ENCODE measurements at places on chromosomes 11 and 22.

- DNase-seq: no peak
Observed at GRCh38 chr11:72848846-72849466, 34.7 kb downstream of the ATG16L2 start.

- DNase-seq: no peak
Observed at GRCh38 chr11:11022125-11022730, 164.4 kb upstream of the ZBED5 start.

DNA sequence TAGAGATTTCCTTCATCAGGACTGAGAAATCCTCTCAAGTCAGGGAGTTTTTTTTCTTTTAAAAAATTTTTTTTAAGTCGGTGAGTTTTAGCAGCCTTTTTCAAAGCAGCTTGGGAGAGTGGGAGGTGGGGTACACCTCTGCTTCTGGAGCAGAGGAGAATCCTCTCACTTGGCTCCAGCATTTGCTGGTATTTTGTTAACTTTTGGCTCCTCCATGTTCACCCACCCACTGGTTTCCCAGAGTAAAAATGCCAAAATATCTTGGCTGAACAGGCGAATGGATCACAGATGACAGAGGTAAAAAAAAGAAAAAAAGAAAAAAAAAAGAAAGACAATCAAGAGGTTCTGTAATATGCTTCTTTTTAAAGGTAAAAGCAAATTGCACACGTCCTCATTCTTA lies 68.0 kb downstream of the GAB2 start:
- DNase-seq: no peak

DNA sequence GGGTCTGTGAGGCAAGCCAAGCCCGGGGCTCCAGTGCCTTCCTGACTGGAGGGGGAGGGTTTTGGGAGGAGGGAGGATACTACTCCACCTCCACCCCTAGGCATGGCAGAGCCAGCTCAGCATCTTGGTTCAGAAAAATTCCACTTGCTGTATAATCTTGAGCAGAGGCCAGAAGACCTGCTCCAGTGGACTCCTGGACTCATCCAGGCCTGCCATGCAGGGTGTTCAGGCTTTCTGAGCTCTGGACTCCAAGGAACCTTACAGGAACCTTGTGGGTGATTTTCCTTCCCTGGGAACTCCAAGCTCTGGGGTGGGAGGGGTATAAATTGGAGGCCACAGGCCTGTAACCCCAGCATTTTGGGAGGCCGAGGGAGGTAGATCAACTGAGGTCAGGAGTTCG lies 9.4 kb downstream of the CSDC2 start:
- DNase-seq: no peak

GRCh38 chr11:41133023-41133422 lies 326.4 kb downstream of the LRRC4C start:
- no peak for DNase-seq

DNA sequence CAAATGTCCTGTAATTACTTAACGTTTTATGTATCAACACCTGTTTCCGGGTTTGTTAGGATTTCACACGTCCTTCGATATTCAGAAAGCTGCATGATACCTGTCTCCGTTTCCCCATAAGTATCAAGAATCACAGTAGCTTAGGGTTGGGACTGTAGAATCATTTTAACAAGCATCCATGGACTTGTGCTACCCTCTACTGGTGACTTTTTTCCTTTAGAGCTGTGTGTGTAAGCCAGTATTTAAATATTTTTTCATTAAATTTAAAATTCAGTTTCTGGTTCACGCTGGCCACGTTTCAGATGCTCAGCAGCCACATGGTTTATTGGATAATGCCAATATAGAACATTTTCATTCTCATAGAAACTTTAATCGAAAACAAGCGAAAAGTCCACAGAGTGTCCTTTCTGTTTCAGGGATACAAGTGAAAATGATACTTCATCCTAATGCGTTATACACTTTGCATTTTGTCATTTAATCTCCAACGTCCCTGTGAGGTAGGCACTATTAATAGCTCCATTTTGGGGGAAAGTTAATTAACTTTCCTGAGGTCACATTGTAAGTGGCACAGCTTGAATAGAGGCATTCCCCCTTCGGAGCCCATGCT lies 61.5 kb upstream of the SLC25A18 start:
- DNase-seq: no peak

DNA sequence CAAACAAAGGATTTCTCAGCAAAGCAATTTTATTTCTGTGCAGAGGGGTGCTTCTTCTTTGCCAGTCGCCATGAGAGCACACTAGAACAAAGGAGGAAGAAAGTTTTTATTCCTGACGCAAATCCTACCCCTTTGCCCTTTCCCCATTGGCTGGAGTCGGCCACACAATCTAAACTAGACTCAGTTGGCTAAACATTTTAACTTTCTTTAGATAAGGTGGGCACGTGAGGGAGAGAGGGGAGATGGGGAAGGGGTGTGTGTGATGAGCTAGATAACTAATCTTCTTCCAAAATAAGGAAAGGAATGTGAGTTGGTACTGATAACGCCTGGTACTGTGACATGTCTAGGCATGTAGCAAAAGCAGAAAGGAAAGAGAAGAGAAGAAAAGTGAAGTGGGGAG lies 626 bp downstream of the TRIM22 start:
- DNase-seq: no peak

GRCh38 chr11:114562166-114562916 lies 2.7 kb upstream of the NXPE1 start:
- no peak for DNase-seq

- no peak for DNase-seq
Observed at GRCh38 chr11:71255800-71256479, 3.6 kb upstream of the SHANK2 start.

DNA sequence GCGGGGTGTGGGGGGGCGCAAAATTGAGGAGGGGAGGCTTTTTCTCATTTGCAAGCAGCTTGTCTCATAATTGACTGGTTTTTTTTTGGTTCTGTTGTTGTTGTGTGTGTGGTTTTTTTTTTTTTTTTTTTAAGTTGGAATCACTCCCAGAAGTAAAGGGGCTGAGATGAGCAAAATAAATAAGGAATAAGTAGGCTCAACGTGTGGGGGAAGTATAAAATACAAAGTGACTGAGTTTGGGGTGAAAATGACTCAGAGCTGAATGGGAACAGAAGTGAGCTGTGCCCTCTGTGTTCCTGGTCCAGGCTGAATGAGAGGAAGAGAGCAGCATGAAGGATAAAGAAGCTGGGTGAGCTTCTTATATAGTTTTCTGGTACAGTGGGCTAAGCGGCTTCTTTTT lies 90.0 kb downstream of the GRIK4 start:
- no peak for DNase-seq

- DNase-seq: no peak
Observed at GRCh38 chr11:72618803-72619202, 55.4 kb downstream of the PDE2A start.

- no peak for DNase-seq
Observed at GRCh38 chr11:128551611-128552335, 35.6 kb downstream of the ETS1 start.

DNA sequence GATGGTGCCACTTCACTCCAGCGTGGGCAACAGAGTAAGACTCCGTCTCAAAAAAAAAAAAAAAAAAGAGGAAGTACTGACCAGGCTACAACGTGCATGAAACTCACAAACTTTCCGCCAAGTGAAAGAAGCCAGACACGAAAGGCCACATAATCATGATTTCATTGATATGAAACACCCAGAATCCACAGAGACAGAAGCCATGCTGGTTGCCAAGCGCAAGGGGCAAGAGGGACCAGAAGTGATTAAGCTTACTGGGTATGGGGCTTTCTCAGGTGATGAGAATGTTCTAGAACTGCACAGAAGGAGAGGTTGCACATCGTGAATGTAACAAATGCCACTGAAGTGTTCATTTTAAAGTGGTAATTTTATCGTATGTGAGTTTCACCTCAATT lies 60.9 kb downstream of the CELSR1 start:
- no peak for DNase-seq

DNA sequence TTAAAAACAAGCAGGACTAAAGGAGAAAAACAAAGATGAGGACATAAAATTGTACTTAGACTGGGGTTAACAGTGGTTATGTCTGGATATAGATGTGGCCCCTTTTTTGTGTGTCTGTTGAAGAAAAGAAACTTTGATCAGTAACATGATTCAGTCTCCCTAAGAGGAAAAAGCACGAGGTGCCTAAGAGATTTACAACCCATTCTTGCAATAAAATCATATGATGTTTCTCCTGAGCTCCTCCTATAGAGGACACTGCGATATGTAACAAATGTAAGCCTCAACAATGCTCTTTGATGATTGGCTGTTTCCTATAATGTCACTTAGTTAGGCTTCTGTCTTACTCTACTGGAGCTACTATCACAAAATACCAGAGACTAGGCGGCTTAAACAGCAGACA lies 77.9 kb downstream of the FBXO7 start:
- no peak for DNase-seq

- no peak for DNase-seq
Observed at GRCh38 chr11:62026739-62027370, 59.4 kb upstream of the FTH1 start.

GRCh38 chr11:44066732-44067141 lies 667 bp downstream of the ACCS start:
- no peak for DNase-seq

GRCh38 chr22:42685941-42686653 lies 34.6 kb downstream of the A4GALT start:
- no peak for DNase-seq

- no peak for DNase-seq
Observed at GRCh38 chr11:4090258-4090657, 4.3 kb upstream of the RRM1 start.

DNA sequence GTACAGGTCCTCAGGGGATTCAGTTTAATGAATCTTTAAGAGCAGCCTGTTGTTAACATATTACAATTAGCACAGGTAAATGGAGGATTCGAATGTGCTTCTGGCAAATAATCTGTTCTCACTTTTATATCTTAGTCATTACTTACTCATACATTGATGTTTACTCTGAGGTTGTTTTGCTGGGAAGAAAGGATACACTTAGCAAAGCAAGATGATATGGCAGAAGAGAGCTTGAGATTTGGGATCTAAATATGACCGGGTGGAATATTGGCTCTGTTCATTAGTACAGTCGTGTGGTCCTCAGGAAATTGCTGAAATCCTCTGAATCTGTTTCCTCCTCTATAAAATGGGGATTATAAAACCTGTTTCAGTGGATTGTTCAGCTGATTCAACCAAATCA lies 59.7 kb downstream of the SPON1 start:
- no peak for DNase-seq

GRCh38 chr11:65928667-65929066 lies 9.4 kb downstream of the DRAP1 start:
- DNase-seq: no peak

GRCh38 chr11:33557201-33557600 lies 143.4 kb downstream of the C11orf91 start:
- DNase-seq: no peak

DNA sequence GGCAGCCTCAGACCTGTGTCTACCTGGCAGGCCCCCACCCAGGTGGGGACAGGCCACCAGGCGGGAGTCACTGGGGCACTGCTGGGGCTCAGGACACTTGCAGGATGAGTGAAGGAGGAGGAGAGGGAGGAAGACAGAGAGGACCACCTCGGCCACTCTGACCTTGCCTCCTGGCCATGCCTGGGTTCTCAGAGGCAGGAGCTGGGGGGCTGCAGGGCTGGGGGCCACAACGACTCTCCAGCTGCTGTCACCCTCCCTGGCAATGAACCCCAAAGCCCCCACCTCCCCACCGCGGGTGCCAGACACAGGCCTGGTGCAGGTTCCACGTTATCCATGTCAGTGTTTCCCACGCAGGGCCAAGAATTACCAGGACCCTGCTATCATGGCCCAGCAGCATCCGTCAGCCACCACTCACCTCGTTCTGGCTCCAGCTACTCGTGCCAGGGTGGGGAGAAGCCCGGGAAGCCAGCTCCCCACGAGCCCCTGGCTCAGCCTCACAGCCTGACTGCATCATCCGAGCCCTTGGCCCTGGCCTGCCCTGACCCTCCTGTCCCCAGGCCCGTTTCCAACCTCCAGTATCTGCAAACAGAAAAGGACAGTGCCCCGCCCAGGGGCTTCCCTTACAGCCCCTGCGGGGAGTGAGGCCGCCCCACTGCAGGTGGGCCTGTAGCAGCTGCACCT lies 62.4 kb downstream of the BRD1 start:
- no peak for DNase-seq

DNA sequence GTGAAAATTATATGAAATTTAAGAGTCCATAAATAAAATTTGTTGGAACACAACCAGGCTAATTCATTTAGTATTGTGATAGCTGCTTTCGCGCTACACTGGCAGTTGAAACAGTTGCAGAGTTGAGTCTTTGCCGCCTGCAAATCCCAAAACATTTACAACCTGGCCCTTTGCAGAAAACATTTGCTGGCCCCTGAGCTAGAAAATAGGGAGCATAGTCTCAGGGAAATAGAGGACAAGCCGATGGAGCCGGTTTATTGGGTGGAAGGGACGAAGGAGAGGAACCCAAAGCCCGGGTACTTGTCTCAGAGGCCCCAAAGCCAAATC lies 527 bp upstream of the SAC3D1 start:
- DNase-seq: no peak

DNA sequence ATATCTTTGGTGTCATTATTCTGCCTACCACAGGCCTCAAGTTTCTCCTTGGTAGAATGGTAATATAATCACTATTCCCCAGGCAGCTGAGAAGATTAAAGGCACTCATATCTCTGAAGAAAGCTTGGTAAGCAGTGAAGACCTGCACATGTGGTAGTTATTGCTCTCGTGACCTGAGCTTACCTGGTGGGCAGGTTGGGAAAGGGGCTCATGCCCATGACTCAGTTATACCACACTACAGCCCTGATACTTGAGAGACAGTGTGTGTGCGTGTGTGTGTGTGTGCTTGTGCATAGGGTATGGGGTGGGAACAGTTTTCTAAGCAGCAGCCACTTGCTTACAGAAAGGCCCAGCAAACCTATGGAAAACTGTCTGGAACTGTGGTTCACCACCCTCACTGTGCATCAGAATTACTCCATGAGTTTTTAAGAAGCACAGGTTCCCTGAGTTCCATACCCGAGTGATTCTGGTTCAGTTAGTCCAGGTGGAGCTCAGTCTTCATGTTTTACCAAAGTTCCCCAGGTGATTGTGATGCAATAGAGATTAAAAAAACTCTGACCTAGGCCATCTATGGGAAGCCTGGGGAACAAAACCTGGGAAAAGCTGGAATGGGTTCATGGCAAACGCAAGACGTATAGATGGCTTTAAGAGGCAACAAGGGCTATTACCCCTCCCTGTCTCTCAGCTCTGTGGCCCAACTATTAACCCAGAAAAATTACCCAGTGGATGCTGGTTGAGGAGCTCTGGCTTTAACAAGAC lies 79.0 kb upstream of the ZBED5 start:
- DNase-seq: no peak

DNA sequence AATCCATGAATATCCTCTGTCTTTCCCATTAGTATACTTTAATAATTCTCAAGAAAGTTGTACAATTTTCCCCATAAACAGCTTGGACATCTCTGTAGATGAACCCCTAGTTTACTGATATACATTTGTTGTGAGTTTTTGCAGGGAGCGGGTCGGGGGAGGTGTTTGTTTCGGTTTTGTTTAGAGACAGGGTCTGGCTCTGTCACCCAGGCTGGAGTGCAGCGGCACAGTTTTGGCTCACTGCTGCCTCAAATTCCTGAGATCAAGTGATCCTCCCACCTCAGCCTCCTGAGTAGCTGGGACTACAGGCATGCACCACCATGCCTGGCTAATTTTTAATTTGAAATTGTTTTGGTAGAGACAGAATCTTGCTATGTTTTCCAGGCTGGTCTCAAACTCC lies 57.6 kb downstream of the IGLL5 start:
- DNase-seq: no peak

GRCh38 chr11:19651028-19651427 lies 61.6 kb upstream of the NAV2 start:
- no peak for DNase-seq

GRCh38 chr11:75635066-75635862 lies 33.6 kb downstream of the MAP6 start:
- DNase-seq: no peak

GRCh38 chr11:64355078-64355940 lies 3.7 kb upstream of the RPS6KA4 start:
- no peak for DNase-seq

GRCh38 chr11:17063171-17064002 lies 14.1 kb downstream of the RPS13 start:
- DNase-seq: no peak

Measured in cortex of kidney (tissue), 1 donor.